ENCODE measurements at places on chromosomes 5 and 9.
A peak's percentile ranks its signal among the peaks of the same experiment; 100 is the strongest.

- no peak for DNase-seq
These were observed 145.2 kb upstream of the ABCA1 start for GRCh38 chr9:105073147-105073546.

DNA sequence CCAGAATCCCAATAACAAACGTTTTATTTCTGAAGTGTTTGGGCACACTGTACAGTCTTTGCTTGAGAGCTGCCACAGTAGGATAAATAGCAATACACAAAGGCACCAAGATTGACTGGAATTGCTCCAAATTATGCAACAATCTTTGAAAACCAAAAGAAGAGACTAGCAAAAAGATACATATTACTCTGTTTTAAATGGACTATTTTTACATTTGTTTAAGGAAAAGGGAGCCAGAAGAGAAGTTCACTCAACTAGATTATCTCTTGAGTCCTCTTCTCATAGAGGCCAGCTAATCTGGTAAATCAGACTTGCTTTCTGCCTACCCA, 385.0 kb upstream of the SLC30A5 start:
- DNase-seq, result no peak

- peak; percentile 56 for DNase-seq
These were observed 12.4 kb upstream of the AKNA start for GRCh38 chr9:114400219-114400618.

GRCh38 chr9:94157050-94157801, 73.0 kb downstream of the PTPDC1 start:
- DNase-seq, result peak; percentile 85

GRCh38 chr9:110110154-110110553, 97.8 kb downstream of the C9orf152 start:
- no peak for DNase-seq

DNA sequence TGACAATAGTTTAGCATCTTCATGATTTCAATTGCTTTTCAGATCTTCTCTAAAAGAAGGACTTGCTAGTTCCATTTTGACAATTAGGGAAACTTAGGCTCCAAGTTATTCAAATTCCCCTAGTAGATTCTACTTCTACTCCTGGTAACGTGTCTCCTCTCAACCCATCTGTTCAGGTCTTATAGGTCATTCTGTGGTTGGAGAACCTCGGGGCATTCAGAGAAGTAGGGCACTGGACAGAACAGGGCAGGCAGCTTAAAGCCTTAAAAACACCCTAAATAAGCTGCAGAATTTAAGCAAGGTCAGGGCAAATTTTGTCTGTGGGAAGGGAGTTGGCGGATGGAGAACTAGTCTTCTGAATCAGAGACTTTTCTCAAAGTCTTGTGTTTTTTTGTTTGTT, 132.4 kb downstream of the TMEM174 start:
- no peak for DNase-seq

- no peak for DNase-seq
These were observed 48.4 kb downstream of the CCDC125 start for GRCh38 chr5:69284203-69284602.

Measured in kidney tubule cell (primary cell).